Dorsolateral prefrontal cortex (tissue), 122 donors: ENCODE measurements at places on chromosomes 2 and 18. TPM values are rescaled to one million over a fixed set of nuclear protein-coding genes. Genes with fewer than 3 reads are reported as not detected.

DNA sequence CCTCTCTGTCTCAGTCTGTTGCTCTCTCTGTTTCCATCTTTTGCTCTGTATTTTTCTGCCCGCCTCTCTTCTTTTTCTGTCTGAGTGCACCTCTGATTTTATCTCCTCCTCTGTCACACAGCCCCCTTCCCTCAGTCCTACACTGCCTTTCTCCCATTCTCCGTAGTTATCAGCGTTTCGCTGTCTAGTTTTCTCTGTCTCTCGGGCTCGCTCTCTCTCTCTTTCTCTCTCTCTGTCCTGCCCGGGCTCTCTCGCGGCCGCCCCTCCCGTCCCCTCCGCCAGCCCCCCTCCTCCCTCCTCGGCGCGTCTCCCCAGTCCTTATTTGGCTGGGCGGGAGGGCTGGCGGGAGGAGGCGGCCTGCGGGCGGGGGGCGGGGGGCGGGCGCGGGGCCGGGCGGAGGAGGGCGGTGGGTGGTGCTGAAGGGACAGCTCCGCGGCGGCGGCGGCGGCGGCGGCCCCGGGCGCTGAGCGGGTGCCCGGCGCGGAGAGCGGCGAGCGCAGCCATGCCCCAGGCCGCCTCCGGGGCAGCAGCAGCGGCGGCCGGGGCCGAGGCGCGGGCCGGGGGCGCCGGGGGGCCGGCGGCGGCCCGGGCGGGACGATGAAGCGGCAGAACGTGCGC is at the start of gene KCNK3:
TSS of gene KCNK3 (plus strand) at position 444 of the 618 bp plus-strand sequence. CDS start at position 598, 154 bp downstream.
- no peak for DNase-seq

DNA sequence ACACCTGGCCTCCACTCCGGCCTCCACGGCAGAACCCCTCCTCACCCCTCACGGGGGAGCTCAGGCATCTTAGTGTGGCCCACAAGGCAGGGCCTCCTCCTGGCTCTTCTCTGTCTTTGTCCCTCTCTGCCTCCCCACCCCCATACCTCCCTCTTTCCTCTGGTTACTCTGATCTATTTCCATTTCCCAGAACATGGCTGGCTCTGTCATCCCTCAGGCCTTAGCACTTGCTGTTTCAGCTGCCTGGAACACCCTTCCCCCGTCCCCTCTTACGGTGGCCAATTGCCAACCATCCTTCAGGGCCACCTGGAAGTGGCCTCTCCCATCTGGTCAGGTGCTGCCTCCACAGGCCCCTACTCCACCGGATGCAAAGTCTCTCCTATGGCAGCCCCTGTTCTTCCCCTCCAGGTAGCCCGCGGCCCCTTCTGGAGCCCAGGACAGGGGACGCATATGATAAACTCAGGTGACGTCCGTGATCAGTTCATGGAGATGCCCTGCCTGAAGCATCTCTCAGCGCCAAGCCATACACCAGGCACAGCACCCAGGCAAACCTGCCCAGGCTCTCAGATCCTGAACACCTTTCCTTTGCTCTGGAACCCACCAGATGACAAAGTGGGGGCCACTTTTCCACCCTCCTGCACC is 3.6 kb upstream of the ECEL1 start:
- no peak for DNase-seq

- no peak for DNase-seq
Observed at GRCh38 chr2:32798829-32799228, 147.9 kb upstream of the LTBP1 start.

- no peak for DNase-seq
Observed at GRCh38 chr2:213234641-213235040, 49.6 kb upstream of the SPAG16 start.

DNA sequence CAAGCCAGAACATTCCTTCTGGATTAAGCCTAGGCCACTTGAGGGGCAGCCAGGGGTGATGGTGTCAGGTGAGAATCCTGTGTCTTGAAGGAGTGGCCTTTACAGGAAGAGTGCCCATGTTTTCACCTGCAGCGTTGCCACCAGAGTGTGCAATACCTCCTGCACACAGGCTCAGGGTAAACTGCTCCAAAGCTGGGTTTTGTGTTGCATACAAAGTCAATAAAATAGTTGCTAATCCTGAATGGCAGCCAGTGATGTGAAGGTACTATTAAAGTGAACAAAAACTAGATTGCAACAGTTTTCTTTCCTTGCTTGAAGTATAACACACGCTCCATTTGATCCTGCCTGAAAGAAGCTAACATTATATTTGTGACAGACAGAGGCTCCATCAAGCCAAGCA is 64.4 kb upstream of the NRP2 start:
- no peak for DNase-seq

- no peak for DNase-seq
Observed at GRCh38 chr2:225002039-225002655, 40.1 kb downstream of the DOCK10 start.

DNA sequence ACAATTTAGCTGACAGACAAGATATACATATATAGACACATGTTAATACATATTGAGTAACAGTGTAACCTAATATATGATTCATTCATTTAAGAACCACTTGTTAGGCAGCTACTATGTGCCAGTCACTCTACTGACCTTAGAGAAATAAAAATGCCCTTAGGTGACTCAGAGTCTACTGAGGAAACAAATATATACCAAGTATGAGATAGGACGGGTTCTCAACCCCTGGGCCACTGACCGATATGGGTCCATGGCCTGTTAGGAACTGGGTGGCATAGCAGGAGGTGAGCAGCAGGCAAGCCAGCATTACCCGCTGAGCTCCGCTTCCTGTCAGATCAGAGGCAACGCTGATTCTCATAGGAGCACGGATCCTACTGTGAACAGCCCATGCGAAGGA is 14.8 kb downstream of the STRN start:
- DNase-seq = no peak

GRCh38 chr2:158963071-158963470 is 5.4 kb upstream of the TANC1 start:
- no peak for DNase-seq

GREB1 gene
- total RNA-seq = 41.1 TPM

IL1A gene
- 0.35 TPM for total RNA-seq

DYNAP gene
- not detected for total RNA-seq

EIF2AK2 gene
- total RNA-seq = 53.4 TPM

ERBB4 gene
- total RNA-seq = 92.9 TPM

SKOR2 gene
- total RNA-seq = not detected

RNF25 gene
- total RNA-seq = 26.1 TPM

ST8SIA5 gene
- total RNA-seq = 96.4 TPM

ATOH8 gene
- total RNA-seq = 8.4 TPM
